ENCODE measurements at places on chromosomes 4 and X.
A peak's percentile ranks its signal among the peaks of the same experiment; 100 is the strongest.

DNA sequence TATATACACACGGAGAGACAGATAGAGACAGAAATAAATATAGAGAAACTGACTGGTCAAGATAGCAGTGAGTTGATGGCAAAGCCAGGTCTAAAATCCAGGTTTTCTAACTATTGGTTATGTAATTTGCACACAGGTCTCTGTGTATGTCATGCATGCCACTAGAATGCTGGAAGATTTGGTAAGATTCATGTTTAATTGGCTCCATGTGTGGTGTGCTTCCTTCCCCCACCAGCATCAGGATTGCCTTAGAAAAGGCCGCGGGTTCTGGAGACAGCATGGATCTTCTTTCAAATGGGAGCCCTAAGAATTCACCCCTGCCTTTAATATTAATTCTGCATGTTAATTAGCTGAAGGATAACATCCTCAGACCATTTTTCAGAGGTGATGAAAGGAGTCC lies 31.3 kb downstream of the HAND2 start:
- DNase-seq, result no peak

GRCh38 chr4:1870578-1871443 lies at the start of gene NSD2:
TSS of gene NSD2 (plus strand) at chr4:1871393. CDS start at chr4:1900655, 29,262 bp downstream.
- DNase-seq, result peak; percentile 91

DNA sequence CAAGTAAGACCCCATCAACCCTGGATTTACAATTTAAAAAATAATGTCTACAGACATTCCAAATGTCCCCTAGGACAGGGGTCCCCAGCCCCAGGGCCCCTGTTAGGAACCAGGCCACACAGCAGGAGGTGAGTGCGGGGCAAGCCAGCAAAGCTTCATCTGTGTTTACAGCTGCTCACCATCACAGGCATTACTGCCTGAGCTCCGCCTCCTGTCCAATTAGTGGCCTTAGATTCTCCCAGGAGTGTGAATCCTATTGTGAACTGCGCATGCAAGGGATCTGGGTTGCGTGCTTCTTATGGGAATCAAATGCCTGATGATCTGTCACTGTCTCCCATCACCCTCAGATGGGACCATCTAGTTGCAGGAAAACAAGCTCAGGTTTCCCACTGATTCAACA lies 146.1 kb downstream of the ATP10D start:
- DNase-seq, result no peak

DNA sequence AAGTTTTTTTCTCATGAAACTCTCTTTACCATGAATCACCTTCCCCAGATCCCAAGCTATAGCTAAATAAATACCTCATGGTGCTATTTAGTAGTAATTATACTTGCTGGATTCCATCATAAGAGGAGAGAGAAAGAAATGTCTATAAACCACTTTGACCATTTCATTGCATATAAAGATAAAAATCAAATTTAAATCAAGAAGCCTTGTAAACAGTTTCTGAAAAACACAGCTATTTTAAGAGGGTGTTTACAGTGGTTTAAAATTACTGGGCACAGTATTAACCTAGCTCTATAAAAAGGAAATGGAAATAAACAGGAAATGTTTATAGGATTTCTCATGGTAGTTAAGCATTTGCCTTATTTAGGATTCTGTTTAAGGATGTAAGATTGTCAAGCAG lies 637.9 kb downstream of the ADGRL3 start:
- no peak for DNase-seq

DNA sequence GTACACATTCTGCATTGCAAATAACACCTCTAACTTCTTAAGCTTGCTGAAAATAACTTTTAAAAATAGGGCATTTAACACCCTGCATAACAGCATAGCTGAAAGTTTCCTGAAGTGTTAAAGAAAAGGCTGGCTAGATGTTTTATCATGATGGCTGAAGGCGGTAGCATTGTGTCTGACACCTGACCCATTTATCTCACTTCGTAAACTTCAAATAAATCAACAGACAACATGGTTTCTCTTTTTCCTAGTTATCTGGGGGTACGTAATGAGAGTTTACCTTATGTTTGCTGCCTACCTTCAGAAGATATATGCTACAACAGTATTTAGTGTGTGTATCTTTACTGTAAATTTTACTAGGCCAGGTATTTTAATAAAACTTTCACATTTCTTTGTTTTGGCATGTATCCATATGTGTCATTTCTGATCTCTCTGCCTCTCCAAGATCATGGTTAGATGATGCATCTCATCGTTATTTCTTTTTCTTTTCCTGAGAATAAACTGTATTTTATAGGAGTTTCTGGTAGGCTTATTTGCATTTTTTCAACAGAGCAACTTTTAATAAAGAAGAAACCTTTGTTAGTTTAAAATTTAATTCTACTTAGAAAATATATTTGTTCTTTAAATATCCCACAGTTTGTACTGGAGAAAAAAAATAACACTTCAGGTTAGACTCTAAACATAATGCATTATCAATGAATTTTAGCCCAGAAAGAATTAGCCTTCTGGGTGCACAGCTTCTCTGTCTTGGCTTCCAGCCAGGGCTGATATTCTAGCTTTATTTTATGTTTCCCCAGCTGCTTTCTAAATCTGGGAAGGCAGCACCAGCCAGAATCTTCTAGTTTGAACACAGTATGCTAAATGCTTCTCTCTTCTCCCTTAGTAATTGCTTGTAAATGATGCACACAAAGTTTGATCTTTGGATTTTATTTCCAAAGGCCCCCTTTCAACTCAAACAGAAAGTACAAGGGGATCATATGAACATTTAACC lies 2.9 kb downstream of the NDST4 start:
- no peak for DNase-seq

DNA sequence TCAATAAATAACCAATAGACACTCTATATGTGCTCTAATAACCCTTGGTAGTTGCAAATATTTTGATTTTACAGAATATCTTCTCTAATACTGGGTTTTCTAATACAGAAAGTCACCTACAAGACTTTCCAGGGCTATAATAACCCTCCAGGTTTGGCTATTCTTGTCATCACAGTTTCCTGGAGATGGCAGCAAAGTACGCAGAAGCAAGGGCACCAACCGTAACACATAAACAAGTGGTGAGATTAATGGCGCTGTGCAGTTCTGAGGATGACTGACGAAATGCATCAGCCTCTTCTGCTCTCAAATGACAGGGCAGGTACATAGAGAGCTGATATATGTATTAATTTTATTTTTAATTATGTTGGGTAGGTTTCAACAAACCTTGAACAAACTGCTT lies 122.4 kb downstream of the C4orf33 start:
- no peak for DNase-seq

DNA sequence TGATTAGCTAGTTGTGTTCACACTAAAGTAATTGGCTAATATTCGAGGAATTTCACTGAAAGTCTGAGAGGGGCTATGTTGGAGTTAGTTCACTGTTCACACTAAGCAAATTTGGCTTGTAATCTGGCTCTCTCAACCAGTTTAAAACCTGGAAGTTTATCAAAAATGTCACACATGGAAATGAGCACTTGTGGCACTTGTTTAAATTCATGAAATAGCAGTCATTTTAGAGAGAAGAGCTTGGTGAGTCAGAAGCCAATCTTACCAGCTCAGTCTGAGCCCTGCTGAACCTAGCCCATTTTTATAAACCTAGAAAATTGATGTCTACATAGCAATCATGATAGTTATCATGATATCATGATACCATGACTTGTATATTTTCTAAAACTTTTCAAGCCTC lies 90.7 kb upstream of the JADE1 start:
- DNase-seq, result no peak

GRCh38 chrX:39165773-39166172 lies 364.5 kb downstream of the MID1IP1 start:
- DNase-seq, result no peak

- no peak for DNase-seq
These were observed 18.5 kb downstream of the TLR10 start for GRCh38 chr4:38764277-38764676.

- DNase-seq, result peak; percentile 32
These were observed 38.2 kb upstream of the OCIAD2 start for GRCh38 chr4:48944756-48945241.

- no peak for DNase-seq
These were observed 169.4 kb downstream of the ZNF674 start for GRCh38 chrX:46375831-46376230.

DNA sequence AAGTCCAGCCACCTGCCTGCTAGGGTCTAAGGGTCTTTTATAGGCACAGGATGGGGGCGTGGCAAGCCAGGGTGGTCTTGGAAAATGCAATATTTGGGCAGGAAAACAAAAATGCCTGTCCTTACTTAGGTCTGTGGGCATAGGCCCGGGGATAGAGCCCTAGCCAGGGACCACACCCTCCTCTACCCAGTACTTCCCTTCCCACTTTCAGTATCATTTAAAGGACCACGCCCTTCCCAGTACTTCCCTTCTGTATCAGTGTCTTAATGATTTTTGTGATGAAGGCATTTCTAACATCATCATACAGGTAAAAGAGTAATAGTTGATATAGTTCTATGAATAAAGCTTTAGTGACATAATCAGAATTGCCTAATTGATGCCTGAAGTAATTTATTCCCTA lies 11.4 kb downstream of the BANK1 start:
- peak; percentile 29 for DNase-seq

GRCh38 chr4:2075171-2075986 lies 16.3 kb downstream of the NAT8L start:
- no peak for DNase-seq

- no peak for DNase-seq
These were observed 58.5 kb upstream of the ANKRD17 start for GRCh38 chr4:73317092-73317491.

DNA sequence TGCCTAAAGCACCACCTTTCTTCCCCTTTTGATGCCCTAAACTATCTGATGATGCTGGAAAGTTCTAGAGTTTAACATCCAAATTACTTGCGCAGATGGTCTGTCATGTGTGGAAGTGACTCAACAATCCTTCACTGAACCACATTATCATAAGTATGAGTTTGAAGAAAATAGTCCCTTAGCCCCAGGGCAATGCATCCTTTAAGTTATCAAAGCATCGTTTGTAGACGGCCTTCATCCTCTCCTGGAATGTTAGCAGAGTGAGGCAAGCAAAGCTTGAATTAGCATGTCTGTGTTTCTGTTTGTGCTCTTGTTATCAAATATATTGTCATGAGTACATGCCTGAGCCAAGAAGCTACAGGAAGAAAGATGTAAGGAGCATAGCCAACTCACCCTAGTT lies 570.9 kb downstream of the MID1IP1 start:
- no peak for DNase-seq

DNA sequence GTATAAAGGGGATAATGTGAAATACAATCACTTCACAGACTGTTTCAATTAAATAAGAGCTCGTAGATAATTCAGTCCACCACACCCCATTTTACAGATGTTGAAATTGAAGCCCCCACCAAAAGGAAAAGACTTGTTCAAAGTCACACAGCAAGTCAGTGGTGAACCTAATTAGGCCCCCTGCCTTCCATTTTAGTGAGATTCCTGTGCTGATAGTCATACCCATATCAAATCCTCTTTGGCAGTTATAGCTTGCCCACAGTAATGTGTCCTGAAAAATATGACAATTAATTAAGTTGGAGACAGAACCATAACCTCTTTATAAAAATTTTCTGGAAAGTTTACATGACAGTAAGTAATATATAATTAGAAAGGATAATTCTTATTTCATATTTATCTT lies 58.0 kb downstream of the AR start:
- no peak for DNase-seq

DNA sequence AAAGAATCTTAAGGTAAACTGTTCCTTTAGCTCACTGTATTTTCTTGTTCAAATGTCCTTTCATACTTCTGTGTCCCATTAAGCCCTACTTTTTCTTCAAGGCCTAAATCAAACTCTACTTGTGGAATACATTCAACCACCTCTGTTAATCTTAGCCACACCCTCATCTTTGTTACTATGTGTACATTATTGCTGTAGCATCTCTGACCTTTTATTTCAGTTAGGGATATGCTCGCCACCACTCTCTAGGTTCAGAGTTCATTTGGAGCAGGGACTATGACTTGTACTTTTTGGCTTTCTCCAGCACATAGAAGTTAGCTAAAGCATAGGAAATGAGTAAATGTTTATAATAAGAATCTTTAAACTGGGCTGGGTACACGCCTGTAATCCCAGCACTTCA lies 6.8 kb upstream of the PNPLA4 start:
- no peak for DNase-seq

GRCh38 chrX:124238268-124238667 lies 94.2 kb upstream of the TEX13D start:
- DNase-seq, result no peak

DNA sequence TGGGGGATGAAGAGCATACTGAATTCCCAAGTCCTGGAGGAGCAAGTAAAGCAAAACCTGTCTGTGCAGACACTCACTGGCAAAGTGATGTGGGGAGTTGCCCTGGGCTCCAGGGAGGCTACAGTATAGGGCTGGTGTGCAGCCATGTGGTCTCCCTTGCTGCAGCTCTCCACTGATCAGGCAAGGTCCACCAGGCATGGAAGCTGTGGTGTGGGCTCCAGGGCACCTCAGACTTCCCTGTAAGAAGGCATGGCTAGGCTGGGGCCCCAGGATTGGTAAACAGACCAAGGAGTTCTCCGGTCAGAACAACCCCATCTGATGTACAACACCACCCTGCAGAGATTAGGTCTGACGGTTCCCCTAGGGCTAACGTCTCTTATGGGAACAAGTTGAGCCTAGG lies 241.9 kb upstream of the NDST4 start:
- DNase-seq, result no peak

GRCh38 chrX:68929332-68930150 lies 100.7 kb downstream of the EFNB1 start:
- no peak for DNase-seq

DNA sequence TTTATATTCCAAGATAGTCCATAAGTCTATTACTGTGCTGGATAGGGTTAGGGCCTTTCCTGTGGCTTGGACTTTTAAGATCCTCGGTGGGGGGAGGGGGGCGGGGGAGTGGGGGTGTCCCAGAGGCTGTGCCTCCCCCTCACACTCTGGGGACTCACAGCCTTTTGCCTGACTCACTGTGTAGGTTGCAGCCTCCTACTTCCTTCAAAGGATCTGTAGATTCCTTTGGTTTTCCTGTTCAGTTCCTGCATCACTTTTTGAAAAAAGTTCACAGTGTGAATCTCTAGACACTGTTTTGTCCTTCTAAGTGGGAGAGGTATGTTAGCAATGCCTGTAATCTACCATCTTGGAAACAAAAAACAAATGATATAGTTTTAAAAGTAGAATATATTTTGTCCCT lies 999.9 kb downstream of the GLUD2 start:
- DNase-seq, result no peak

DNA sequence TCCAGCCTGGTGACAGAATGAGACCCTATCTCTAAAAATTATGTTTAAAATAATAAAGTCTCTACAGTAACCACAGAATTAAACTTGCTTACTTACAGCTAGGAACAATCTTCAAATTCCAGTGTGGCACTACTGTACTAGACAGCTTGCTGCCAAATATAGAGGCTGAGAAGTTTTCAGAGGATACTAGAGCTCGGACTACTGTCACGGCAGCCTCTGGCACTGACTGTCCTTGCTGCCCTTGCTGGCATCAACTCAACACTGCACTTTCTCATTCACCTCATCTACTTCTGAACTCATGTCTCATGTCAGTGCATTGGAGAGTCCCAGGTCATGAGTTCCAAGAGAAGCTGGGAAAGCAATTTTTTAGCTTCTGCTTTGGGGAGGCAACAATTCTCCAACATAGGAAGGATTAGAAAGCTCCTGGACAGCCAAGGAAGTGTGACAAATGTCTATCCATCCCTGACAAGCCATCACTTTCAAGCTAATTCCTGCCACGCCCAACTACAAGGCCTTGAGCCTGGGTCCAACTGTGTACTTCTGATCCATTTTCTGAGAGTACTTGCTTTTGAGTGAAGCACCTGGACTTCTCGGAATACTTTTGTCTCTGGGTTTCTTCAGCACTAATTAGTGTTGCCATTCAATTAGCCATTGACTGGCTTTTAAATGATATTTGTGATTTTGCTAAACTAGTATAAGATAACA lies 98.6 kb upstream of the NR3C2 start:
- no peak for DNase-seq

Measured in CD4-positive, alpha-beta T cell treated with Interleukin-4 for 1 hour (primary cell).